ENCODE measurements at places on chromosomes 12 and 14. TPM values are rescaled to one million over a fixed set of nuclear protein-coding genes. Genes with fewer than 3 reads are reported as not detected.

GRCh38 chr12:88865537-88865936 is 285.3 kb upstream of the KITLG start:
- DNase-seq, result no peak

GRCh38 chr14:30287579-30288445 is 271.1 kb upstream of the G2E3 start:
- DNase-seq, result no peak

GRCh38 chr12:129296671-129297070 is 443.4 kb downstream of the GLT1D1 start:
- DNase-seq, result no peak

GRCh38 chr14:68137704-68138619 is 318.4 kb downstream of the RAD51B start:
- DNase-seq, result peak; percentile 87

GRCh38 chr14:82387699-82388098 is 854.0 kb upstream of the SEL1L start:
- DNase-seq, result no peak

DNA sequence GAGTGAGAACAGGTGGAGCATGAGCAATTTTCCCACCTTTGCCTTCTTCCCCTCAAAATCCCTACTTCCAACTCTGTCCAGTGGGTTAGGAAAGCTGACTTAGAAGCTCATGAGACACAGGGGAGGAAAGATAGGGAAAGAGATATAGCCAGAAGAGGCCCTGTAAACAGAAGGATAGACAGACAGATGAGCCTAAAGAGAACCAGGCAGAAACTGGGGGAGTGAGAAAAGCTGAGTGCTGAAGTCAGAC is 5.0 kb downstream of the AJUBA start:
- no peak for DNase-seq

GRCh38 chr14:77849711-77850110 is 49.8 kb downstream of the ADCK1 start:
- DNase-seq, result no peak

DNA sequence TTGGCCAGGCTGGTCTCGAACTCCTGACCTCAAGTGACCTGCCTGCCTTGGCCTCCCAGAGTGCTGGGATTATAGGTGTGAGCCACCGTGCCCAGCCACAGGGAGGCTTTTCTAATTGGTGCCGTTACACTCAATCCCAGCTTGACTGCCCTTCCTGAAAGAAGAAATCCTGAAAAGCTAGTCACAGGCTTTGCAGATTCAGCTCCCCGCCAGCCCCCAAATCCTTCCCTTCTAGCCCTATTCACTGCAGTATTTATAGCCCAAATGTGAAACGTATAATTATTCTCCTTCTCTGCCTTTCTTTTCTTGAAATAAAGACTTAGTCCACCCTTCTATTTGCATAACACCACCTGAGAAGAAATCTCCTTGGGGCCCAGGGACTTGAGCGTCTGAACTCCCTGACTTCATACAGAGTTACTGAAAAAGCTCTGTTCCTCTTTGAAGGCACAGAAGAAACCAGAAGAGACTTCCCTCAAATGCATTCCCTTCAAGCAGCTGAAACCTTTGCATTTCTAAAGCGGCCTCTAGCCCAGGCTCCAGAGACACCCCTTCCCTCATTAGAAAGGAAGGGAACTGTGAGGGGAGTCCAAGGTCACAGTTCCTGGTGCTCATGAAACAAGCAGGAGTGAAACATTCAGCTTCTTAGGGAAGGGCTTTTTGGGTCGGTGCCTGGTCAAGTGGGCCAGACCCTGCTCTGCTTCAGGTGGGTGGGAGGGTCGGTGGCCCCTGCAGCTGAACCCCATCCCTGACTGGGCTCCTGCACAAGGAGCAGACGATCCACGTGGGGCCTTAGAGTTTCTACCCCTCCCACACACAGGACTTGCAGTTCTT is 42.3 kb upstream of the BATF start:
- no peak for DNase-seq

DNA sequence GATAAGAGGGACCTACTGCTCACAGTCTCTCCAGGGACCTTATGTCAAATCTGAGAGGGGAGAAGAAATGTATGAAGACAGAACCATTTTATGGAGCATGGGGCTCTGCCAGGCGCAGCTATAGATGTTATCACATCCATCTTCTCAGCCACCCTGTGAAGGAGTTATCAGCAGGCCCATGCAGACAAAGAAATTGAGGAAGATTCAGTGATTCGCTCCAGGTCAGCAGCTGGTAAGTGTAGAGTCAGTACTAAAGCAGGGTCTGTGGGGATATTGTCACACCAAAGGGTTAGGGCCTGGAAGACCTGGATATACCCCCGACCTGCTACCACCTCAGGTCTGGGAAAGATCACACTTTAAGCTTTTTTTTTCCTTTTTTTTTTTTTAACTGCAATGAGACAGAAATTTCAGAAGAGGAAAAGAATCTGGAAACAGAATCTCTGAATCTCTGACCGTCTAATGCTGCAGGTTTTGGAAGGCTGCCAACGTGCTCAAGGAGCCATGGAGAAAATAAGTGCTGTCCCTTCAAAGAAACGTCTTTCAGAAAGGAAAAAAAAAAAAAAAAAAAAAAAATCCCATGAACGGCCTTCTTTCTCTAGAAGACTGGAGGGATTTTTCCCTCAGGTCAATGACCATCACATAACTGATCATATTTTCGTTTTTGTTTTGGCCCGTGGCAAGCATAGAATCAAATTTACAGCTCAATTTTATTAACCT is 73.3 kb upstream of the PLEKHG7 start:
- DNase-seq, result peak; percentile 14

- no peak for DNase-seq
Measured at GRCh38 chr14:99637624-99638023, 7.3 kb upstream of the HHIPL1 start.

- DNase-seq, result peak; percentile 47
Measured at GRCh38 chr12:87930033-87930432, 99.2 kb downstream of the C12orf50 start.

GRCh38 chr14:69637503-69638031 is 26.2 kb downstream of the SUSD6 start:
- DNase-seq, result no peak

DNA sequence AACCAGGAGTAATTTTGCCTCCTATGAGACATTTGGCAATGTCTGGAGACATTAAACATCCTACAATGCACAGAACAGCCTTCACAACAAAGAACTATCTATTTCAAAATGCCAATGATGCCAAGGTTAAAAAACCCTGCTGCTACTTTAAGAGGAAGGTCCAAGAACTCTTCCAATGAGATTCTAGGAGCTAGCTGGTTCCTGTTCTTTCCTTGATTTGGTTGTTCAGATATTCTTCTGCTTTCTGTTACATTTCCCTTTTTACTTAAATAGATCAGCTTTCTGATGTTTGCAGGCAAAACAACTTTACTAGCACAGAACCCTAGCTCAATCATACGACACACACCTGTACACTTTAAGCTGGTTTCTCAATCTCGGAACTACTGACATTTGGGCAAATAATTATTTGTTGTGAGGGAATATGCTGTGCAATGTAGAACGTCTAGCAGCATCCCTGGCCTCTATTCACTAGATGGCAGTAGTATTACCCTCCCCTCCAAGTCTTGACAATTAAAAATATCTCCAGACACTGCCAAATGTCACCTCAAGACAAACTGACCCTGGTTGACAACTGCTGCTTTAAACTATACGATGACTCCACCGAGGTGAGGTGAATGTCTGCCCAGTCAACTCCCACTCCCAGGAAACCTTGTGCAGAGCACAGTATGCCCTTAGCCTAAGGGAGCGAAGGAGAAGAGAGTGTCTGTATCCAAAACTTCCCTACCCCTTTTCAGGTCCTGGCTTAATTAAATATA is 4.4 kb downstream of the BLTP3B start:
- peak; percentile 24 for DNase-seq

DNA sequence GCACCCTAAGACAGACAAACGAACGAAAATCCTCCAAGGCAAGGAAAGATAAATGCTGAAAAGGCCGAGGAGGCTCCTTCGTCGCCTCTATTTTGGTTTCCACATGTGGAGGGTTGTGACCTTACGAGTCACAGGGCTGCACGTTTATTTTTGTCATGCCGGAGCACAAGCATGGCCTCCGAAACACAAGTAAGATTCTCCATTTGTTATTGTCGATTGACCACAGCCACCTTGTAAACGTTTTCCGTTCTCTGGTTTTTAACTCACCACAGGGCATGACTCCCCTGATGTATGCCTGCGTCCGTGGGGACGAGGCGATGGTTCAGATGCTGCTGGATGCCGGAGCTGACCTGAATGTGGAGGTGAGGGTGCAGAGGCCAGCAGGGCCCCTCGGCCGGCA is 73.1 kb upstream of the PWP1 start:
- DNase-seq, result no peak

GRCh38 chr12:30064906-30065305 is 281.2 kb upstream of the TMTC1 start:
- no peak for DNase-seq

DNA sequence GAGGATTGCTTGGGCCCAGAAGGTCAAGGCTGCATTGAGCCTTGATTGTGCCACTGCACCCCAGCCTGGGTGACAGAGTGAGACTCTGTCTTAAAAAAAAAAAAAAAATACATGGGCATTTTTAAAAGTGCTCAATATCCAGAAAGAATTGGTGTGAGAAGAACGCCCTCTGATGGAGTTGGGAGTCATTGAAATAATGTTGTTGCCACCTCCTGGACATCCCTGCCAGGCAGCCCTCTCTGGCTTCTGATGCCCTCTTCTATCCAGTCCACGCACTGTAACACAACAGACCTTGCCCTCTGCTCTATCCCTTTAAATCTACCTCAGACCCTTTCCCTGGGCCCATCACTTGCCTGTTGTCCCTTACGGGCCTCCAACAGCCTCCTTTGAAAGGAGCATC is 4.9 kb downstream of the PTGDR start:
- DNase-seq, result peak; percentile 61

DNA sequence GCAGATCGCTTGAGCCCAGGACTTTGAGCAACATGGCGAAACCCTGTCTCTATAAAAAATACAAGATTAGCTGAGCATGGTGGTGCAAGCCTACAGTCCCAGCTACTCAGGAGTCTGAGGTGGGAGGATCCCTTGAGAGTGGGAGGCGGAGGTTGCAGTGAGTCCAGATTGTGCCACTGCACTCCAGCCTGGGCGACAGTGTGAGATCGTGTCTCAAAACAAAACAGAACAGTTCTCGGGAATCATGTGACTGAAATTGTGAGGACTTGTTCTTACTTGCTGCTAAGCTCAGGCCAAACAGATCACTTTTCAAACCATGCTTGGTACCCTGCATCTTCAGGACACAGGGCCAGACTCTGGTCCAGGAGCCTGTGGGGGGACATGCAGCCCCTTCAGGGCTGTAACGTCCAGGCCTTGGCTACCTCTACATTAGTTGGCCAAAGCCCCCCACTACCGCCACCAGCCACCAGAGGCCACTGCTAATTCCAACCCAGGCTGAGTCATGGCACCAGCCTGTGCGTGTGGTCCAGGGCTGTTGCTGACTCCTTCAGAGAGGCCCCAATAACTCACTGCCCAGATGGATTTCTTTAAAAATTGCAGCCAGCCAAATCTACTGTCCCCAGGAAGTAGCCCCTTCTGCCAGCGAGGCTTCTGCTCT is 33.4 kb upstream of the SYNDIG1L start:
- DNase-seq, result peak; percentile 56

DNA sequence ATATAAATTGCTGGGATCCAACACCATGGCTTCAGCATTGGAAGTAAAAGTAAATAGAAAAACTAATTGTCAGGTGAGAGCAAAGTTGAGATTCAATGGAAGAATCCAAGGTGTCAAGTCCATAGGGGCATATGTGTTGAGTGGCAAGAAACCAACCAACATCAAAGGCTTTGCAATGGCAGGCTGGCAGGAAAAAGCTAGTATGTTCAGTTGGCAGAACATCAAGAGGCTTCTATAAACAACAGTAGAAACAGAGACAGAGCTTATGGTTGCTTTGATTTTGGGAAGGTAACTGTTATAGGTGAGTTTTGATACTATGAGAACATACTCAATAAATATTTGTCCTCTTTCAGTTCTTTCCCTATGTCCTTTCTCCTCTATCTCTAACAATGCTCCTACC is 553.7 kb upstream of the MDGA2 start:
- DNase-seq, result no peak

DNA sequence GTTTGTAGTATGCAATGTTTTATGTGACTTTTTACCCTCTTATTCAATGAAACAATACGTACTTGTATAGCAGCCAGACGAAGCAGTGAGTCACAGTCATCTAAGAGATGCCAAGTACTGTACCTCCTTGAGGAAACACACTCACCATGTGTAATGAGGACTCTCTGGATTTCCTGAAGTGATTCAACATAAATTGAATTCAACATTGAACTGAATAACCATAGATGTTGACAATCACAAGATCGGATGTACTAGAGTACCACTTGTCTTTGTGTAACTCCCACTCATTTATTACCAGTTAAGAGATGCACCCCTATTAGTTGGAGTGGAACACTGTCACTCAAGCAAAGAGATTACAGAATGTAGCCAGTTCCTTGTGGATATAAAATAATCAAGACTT is 175.2 kb upstream of the HMGA2 start:
- peak; percentile 99 for DNase-seq

DNA sequence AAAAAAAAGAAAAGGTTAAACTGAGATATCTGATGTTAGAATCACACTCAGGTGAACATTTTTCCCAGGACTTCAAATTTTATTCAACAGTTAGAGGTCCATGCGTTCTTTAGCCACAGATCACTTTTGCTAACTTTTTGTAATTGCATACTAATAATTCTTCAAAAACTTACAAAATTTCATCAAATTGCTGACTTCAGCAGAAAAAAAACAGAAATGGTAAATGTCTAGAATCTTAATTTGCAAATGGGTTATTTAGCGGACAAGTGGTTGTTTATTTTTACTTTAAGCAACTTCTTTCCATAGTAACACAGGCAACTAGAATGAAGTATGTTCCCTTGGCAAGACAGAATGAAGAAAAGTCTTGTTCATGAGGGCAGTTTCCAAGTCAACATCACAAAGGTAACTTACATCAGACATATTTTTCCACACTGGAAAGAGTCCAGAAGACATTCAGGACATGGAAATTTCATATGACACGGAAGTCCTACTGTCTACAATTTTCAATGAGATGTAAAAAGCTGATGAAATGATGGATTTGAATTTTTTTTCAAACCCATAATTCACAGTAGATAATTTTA is 62.5 kb upstream of the SOX5 start:
- DNase-seq, result no peak

Gene KRT3
- total RNA-seq, result not detected

Gene KRT71
- total RNA-seq, result not detected

Gene CD27
- not detected for total RNA-seq

Gene CIROP
- not detected for total RNA-seq

Gene ZBTB42
- 2.5 TPM for total RNA-seq

Gene OR4E2
- total RNA-seq, result not detected

Gene RNF212B
- total RNA-seq, result not detected

Gene SLC2A3
- total RNA-seq, result 42.4 TPM

Gene KRT74
- total RNA-seq, result not detected

Measured in fibroblast of the aortic adventitia (primary cell).